Left kidney (tissue), 8 donors: ENCODE measurements at places on chromosomes 12 and 14.

DNA sequence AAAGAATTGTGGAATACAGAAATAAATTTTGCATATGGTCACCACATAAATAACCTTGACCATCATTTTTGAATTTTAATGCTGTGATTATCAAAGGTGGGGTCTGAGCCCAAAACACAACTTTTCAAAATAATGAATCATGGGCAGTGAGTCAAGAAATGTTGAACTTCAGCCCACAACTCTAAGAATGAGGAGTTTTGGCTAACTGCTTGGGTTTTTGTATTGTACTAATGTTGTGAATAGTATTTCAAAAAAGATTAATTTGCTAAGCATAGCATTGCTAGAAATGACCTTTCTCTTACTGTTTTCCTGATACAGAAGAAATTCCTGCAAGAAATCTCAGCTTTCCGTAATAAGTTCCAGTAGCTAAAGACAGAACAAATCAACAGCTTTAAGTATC is 24.4 kb upstream of the YARS2 start:
- peak; percentile 38 for DNase-seq

DNA sequence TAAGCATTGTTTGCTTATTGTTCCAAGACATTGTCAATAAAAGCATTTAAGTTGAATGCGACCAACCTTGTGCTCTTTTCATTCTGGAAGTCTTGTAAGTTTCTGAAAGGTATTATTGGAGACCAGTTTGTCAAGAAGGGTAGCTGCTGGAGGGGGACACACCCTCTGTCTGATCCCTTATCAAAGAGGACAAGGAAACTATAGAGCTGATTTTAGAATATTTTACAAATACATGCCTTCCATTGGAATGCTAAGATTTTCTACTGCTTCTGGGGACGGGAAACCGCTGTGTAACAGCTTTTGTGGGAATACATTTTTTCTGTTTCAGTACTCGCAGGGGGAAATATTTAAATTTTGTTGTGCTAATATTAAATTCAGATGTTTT is 3.5 kb downstream of the FOS start:
- DNase-seq = no peak

DNA sequence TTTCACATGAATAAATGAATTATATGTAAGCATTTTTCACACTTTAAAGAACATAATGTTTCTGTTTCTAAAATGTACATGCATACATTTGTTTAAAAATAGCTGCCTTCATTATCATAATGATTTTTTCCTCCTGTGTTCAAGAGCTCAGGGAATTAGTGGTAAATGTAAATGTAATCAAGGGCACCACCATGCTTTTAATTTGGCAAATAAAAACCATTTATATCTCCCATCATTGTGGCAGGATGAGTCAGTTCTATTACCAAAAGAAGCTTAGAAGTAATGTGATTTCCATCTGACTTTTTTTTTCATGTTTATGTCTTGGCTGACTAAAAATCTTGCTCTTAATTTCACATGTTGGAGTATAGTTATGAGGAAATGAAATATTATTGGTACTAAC is 176.1 kb downstream of the GXYLT1 start:
- no peak for DNase-seq

- no peak for DNase-seq
These were observed at the start of gene PYGL for GRCh38 chr14:50943943-50944646. TSS of gene PYGL (minus strand) at chr14:50944483. CDS start at chr14:50944403, 80 bp downstream.

DNA sequence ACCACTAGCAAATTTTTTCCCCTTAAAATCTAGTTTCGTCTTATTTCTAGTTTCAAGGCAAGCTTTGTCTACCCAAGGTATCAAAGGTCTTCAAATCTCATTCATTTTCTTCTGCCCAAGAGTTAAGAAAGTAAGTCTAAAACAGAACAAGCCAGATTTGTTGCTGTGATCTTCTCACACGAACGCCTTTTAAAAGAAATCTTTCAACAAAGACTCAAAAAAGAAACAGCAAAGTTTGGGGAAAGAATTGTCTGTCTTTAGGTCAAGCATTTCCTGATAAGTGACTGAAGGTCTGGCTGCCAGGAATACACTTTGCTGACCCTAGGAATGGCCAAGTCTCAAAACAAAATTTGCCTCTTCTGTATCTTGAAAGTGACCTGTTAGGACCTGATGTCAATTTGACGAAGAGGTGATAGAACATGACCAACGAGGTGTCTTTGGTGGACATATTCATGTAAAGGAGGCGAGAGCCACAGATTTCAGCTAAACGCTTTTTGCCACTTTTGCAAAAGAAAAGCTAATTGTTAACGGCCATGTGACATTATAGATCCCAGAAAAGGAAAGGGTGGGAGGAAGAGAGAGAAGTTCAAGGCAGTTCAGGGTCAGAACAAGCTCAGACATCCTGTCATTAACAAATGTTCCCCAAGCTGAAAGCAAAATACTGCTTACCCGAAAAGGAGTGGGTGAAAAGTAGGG is 1.7 kb downstream of the CDK17 start:
- DNase-seq = no peak

GRCh38 chr12:26726956-26727355 is 106.0 kb downstream of the ITPR2 start:
- DNase-seq = no peak

- DNase-seq = no peak
These were observed 9.9 kb downstream of the PLBD2 start for GRCh38 chr12:113368331-113368730.

DNA sequence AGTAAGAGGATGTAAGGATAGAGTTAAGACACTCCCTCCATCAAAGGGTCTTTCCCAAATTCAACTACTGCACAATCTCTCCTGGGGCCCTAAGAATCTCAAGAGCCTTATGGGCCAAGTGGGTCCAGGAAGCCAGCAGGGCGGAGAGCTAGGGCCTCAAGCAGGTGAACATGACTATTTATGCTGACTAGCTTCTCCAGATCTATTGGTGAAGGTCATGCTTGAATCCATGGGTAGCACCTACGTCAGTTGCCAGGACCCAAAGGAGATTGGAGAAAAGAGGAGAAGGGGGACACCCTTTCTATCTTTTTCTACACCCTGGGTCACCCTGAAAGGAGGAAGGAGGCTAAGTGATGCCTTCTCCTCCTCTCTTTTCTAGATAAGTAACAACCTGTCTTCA is 534.2 kb upstream of the MIS18BP1 start:
- no peak for DNase-seq

- DNase-seq = no peak
These were observed 14.2 kb upstream of the PPP1R1A start for GRCh38 chr12:54602661-54603060.

GRCh38 chr12:99722690-99723486 is 75.3 kb downstream of the GARIN6 start:
- no peak for DNase-seq

DNA sequence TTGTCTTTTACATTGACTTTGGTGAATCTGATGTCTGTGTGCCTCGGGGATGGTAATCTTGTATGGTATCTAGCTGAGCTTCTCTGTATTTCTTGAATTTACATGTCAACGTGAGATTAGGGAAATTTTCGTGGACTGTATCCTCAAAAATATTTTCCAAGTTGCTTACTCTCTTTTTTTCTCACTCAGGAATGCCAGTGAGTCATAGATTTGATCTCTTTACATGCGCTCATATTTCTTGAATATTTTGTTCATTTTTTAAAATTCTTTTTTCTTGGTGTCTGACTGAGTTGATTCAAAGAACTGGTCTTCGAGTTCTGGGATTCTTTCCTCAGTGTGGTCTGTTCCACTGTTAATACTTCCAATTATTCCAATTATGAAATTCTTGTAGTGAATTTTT is 207.7 kb downstream of the RAD51B start:
- no peak for DNase-seq

DNA sequence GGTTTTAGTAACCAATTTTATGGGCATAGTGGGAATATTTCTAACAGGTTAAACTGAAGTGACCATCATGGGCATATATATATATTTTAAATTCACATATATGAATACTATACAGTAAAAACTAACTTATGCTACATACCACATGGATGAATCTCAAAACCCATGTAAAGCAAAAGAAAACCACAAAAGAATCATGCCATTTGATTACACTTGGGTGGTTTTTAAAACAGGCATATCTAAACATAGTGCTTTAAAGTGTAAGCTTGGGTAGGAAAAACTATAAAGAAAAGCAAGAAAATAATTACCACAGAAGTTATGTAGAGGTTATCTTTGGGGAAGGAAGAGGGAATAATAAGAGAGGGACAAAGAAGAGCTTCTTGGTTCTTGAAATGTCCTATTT is 326.1 kb downstream of the NAV3 start:
- DNase-seq = no peak

- peak; percentile 38 for DNase-seq
These were observed 610 bp downstream of the C14orf132 start for GRCh38 chr14:96039633-96040311.

GRCh38 chr12:52835271-52836041 is 1.3 kb upstream of the KRT79 start:
- no peak for DNase-seq

- DNase-seq = no peak
These were observed 49.6 kb downstream of the FOXN4 start for GRCh38 chr12:109259545-109259895.

GRCh38 chr12:94718114-94718513 is 67.8 kb upstream of the TMCC3 start:
- DNase-seq = no peak

DNA sequence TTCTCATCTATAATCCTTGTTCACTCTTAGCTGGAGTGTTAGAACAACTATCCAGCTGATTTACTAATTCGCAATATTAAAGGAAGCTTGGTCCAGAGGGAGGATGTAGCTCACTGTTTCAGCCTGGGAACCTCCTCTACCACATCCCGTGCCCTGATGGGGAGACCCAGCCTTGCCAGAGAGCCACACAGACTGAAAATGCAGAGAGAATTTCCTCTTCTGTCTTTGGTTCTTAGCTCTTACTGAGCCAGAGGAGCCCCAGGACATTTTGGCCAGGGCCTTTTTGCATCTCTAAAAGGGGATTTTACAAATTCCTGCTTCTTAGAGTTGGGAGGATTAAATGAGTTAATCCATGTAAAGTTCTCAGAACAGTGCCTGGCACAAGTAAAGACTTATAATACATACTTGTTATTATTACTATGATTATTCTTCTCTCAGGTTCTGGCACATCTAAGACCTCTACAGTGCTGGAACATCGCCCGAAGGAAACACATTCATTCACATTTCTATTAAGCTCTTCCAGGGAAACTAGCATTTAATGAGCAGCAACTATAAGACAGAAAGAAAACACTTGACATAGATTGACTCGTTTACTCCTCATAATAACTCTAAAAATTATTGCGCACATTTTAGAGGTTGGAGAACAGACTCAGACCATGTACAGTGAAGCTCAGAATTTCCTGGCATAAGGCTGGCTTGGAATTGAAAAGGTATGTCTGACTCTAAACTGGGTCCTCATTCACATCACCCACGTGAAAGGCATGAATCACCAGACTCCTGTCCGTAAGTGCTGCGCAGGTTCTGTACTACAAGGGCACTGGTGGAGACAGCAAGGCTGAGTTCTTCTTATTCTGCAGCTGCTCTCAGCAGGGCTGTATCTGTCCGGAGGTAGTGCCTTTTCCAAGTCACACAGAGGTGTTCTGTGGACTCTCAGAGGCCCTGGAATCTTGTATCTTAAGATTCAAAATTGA is 27.8 kb upstream of the AEBP2 start:
- DNase-seq = no peak

DNA sequence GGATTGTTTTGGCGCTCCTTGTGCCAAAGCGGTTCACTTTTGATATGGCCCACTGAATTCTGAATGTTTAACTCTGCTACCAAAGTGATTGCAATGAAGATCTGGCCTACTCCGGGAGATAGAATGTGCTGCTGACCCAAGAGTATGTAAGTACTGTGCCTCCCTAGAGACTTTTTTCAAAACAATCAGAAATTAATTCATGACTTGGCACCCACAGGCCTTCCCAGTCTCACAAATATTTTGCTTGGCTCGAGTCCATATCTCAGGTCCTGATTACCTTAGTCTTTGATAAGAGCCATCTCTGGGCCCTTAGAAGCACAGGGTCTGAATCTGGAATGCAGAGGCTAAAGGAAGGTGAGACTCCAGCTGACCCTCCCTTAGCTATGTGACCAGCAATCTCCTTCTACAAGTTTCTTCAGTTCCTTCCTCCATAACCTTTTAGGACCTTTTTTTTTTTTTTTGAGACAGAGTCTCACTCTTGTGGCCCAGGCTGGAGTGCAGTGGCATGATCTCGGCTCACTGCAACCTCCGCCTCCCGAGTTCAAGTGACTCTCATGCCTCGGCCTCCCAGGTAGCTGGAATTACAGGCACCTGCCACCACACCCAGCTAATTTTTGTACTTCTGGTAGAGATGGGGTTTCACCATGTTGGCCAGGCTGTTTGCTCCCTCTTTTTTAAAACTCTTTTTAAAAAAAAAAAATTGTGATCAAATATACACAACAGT is 49.5 kb upstream of the METAP2 start:
- DNase-seq = no peak

DNA sequence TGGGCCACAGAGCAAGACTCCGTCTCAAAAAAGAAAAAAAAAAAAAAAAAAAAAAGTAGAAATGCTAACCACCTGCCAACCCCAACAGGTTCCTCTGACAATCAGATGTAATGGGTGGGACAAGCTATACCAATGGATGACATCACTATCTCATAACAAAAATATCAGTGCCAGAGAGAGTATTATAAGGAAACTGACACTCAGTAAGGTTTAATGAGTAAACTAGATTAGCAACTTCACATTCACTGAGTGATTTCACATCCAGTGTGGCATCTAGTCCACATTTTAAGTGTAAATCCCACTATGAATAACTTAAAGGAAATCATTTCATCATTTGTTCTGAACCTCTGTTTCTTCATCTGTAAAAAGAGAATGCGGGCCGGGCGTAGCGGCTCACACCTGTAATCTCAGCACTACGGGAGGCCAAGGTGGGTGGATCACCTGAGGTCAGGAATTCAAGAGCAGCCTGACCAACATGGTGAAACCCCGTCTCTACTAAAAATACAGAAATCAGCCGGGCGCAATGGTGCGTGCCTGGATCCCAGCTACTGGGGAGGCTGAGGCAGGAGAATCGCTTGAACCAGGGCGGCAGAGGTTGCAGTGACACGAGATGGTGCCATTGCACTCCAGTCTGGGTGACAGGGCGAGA is 1.8 kb downstream of the SART3 start:
- no peak for DNase-seq

DNA sequence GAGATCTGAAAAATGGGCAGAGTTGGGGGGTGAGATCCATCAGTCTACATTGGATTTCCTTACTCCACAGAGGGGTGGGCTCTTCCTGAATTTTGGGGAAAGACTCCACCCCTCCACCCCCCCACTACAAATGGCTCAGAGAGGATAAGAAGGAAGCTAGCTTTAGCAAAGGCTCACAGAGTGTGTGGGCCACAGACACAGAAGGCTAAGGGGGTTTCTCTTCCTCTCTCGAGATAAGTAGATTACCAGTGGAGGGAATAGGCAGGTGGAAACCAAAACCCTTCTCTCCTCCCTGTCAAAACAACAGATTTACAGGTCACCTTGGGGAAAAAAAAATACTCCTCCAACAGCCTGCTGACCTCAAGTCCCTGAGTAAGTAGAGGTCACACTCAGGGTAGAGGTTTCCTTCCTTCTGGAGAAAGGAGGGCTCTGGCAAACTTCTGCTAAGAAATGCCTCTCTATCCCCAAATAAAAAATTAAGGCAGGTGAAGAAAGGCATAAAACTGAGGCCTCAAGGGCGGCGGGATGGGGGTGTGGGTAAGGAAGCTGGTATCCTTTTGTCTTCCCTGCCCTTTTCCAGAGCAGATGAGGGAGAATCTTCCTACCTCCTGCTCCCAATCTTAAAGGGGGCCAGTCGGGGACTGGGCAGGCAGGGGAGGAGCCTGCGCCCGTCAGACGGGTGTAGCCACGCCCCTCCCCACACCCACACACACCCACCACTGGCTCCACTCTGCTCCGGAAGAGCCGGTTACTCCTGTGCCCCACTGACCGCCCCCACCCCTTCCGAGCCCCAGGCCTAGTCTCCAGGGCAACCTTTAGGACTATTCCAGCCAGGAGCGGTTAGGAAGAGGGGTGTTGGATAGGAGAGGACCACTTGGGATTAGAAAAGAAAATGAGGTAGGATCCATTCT is 1.9 kb upstream of the BAZ2A start:
- DNase-seq = no peak
